Stimulated activated naive CD4-positive, alpha-beta T cell treated with Interleukin-2 at 50 U/mL for 16 hours (primary cell): ENCODE measurements at places on chromosomes 16 and 17.
A peak's percentile ranks its signal among the peaks of the same experiment; 100 is the strongest.

- DNase-seq, result no peak
Observed at GRCh38 chr17:71375948-71376347, 744.9 kb upstream of the SOX9 start.

DNA sequence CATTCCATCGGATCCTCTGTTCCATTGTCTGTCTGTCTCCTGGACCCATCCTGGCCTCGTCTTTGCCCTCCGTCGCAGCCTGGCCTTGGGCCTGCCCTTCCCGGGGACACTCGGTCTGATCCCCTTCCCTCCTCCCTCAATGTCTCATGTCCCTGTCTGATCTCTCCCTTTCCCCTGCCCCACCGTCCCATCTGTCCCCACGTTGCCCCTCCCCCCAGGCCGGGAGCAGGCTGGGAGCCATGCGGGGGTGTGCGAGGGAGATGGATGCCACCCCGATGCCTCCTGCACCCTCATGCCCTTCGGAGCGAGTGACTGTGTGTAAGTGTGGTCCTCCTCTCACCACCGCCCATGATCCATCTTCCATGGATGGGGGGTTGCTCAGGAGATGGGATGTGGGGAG lies 5.3 kb upstream of the ATP2A1 start:
- no peak for DNase-seq

DNA sequence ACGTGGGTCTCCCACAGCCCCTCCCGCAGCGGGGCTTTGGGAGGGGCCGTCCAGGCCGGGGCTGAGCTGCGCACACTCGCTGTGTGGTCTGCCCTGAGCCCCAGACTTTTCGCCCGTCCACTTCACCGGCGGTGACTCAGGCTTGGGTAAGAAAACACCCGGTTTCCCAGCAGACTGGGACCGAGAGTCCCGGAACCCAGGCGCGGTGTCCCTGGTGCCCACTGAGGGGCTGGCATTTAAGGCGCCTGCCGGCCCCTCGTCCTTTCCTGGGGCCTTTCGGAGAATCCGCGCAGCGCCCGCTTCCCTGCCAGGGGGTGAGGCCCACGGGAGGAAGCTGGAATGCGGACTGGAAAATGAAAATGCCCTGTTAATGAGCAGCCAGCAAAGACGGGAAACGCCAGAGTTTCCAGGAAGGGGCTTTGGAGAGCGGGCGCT lies 100.3 kb downstream of the C16orf95 start:
- DNase-seq, result no peak

- peak; percentile 7 for DNase-seq
Observed at GRCh38 chr16:48526058-48526957, 83.7 kb downstream of the N4BP1 start.

GRCh38 chr17:1773696-1774181 lies 11.9 kb downstream of the SERPINF1 start:
- DNase-seq, result no peak

DNA sequence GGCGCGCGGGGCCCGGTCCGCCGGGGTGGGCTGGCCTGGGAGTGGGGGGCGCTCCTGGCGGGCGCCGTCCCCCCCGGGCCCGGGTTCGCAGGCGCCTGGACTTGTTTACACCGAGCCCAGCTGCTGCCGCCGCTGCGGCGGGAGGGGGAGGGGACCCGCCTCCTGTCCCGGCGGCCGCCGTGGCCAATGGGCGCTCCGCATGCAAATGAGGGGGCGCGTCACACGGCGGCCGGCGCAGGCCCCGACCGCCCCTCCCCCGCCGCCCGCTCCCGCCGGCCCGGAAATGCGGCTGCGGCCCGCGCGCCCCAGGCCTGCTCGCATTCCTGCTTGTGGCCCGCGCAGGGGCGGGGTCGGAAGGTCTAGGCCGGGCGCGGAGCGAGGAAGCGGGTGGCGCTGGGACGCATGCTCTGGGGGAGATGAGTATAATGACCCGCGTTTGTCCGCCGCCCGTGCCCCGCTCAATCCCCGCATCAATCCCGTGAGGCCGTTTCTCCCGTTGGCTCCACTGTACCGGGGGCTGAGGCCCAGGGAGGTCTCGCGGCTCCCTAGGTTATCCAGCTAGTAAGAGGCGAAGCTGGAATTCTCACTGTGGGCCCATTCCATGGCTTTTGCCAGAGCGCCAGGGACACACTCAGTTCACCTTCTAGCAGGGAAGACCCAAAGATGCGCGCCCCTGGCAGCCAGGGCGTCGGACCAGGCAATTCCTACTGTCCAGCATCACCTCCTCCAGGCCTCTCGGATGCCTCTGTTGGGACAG lies at the start of gene YPEL3:
YPEL3 (minus strand) TSS at position 109 of the 757 bp plus-strand sequence. CDS start 731 bp downstream, outside the sequence.
- peak; percentile 83 for DNase-seq

DNA sequence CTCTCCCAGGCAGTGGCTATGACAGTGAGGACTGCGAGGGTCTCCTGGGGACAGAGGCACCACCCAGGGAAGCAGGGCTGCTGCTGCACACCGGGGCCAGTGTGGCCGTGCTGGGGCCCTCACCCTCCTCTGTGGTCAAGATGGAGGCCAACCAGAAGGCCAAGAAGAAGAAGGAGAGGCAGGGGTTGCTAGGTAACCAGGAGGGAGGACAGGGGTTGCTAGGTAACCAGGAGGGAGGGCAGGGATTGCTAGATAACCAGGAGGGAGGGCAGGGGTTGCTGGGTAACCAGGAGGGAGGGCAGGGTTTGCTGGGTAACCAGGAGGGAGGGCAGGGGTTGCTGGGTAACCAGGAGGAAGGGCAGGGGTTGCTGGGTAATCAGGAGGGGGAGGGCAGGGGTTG lies 55.2 kb downstream of the ACTG1 start:
- no peak for DNase-seq

GRCh38 chr17:7575959-7576358 lies 3.5 kb upstream of the CD68 start:
- DNase-seq, result no peak

DNA sequence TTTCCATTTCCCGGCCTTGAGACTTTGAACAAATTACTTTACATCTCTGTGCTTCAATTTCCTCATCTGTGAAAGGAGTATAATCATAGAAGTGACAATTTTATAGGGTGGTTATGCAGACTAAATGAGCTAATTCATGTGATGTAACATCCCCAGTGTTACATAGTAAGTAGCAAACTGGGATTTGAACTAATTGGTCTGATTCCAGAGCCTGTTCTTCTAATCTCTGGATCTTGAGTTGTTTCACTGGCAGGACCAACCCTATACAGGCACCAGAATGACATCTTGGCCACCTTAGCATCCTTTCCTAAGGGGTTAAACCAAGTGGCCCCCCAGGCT lies 77.7 kb downstream of the AATF start:
- no peak for DNase-seq

DNA sequence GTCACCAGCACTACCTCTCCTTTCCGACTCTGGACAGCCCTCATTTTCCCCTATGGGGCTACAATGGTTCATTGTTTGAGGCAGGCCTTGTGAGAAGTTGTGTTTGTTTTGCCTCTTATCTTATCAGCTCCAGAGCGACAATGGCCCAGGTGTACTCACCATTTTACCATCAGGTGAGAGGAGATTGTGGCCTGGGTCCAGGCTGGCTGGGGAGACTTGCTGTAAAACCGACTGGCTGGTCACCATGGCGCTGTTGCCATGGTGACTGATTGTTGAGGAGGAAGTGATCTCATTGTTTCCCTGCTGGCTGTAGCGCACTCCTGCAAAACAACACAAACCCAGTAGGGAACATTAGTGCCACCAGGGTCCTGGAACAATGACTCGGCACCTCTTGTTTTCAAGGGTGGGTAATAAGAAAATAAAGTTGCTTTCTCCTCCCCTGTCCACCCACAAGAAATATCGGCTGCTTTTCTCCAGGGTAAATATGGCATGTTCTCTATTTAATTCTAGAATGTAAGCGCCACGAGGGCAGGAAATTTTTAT lies 34.4 kb downstream of the HNF1B start:
- DNase-seq, result no peak

- no peak for DNase-seq
Observed at GRCh38 chr17:14372461-14372860, 71.6 kb downstream of the HS3ST3B1 start.

DNA sequence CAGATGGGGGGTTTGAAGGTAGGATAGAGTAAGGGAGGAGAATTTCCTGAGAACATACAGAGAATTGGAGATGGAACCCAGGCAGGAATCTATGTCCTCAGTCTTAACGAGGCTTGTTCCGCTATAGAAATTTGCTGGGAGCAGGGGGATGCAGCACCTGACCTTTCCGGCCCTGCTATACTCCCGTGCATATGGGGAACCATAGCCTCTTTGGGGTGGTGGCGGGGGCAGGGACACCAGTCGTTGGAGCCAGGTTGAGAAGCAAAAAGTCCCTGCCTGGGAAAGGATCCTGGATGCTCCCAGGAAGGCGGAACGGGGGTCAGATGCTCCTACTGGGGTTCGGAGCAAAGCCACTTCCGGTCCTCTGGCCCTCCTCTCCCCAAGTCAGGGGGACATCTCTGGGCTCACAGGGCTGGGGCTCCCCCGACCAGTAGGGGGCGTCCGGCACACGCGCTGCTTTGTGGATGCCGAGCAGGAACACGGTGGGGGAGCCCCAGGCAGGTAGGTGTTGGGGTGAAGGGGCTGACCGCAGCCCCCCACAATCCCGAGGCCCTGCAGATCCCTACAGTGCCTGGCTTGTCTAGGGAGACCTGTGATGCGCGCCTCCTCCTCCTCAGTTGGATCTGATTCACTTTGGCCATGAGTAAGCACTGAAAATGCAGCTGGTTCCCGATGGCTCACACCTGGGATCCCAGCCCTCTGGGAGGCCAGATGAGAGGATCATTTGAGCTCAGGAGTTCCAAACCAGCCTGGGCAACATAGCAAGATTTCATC lies 15.5 kb upstream of the TFAP4 start:
- DNase-seq, result peak; percentile 73

GRCh38 chr17:5184288-5184687 lies 7.4 kb downstream of the ZNF594 start:
- DNase-seq, result no peak

DNA sequence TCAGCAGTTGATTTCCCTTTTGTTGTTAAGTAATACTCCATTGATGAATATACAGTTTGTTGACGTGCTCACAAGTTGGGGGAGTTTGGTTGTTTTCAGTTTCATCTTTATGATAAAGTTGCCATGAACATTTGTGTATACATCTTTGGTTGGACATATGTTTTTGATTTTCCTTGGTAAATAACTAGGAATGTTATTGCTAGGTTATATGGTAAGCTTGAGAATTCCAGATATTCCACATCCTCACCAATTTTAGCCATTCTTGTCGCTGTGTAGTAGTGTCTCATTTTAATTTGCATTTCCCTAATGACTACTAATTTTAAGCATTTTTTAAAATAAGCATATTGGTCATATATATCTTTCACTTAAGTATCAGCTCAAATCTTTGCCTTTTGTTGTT lies 55.0 kb upstream of the RASL10B start:
- DNase-seq, result no peak
